ENCODE measurements at places on chromosomes 6 and 20.

DNA sequence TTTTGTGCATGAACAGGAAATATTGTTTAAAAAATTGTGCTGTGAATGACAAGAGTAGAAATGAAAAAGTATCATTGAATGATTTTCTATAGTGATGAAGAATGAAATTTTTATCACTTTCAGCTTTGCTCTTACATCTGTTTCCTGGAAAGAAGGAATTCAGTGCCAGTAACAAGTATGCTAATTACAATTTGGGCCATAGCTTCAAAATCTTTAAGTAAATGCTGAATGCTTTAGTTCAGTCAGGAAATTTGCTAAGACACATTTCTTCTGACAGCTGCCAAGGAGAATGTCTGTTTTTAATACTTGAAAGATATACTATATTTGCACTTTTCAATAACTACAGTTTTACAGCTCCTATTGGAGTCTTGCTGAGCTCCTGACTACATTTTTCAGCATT lies 203.7 kb upstream of the RSPO3 start:
- DNase-seq = no peak

GRCh38 chr6:146912730-146913685 lies 291.2 kb upstream of the STXBP5 start:
- no peak for DNase-seq

DNA sequence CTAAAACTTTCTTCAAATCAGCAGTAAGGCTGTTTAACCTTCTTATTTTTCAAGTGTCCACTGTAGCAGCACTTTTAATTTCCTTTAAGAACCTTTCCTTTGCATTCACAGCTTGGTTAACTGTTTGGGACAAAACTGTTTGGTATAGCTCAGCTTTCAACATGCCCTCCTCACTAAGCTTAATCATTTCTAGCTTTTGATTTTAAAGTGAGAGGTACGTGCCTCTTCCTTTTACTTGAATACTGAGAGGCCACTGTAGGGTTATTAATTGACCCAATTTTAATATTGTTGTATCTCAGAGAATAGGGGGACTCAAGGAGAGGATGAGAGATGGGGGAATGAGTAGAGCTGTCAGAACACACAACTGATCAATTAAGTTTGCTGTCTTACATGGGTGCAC lies 129.5 kb upstream of the MMS22L start:
- DNase-seq = no peak

GRCh38 chr20:35284992-35285805 lies 627 bp upstream of the EIF6 start:
- no peak for DNase-seq

DNA sequence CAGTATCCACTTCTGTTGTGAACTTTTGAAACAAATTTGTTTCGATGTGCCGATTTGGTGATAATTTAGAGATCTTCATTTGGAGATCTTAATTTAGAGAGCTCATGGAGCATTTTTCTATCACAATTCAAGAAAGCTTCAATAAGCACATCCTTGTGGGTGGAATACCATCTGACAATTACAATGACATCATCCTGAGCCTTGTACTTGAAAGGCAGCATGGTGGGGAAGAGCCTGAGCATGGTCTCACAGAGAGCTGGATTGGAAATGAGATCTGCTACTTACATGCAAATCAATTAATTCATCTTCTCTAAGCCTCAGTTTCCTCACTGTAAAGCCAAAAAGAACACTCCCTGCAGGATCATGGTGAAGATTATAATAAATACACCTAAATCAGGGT lies 75.9 kb downstream of the FRK start:
- DNase-seq = no peak

- DNase-seq = peak; percentile 33
Observed at GRCh38 chr6:46042355-46042999, 26.8 kb upstream of the CLIC5 start.

DNA sequence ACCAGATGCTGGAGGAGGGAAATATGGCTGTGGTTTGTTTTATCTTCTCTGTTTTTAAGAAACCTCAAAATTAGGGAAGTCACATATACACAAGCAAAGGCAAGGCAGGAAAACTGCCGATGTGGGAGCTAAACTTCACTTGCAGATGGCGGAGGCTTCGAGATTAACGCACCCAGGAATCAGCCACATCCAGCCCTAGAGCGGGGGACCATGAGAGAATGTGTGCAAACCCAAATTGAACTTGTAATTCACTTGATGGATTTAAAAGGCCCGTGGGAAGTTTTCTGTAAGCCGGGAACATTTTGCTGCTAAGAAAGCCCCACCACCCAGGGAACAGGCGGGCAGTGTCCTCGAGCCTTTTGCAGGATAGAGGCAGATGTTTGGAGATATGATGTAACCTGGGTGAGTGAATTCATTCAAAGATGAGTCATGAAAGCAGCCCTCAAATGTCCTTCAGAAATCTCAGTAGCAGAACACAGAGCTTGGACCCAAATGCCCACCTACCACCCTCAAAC lies 39.9 kb downstream of the PREX1 start:
- no peak for DNase-seq

GRCh38 chr6:157667211-157668008 lies 155.6 kb upstream of the SNX9 start:
- DNase-seq = peak; percentile 81

DNA sequence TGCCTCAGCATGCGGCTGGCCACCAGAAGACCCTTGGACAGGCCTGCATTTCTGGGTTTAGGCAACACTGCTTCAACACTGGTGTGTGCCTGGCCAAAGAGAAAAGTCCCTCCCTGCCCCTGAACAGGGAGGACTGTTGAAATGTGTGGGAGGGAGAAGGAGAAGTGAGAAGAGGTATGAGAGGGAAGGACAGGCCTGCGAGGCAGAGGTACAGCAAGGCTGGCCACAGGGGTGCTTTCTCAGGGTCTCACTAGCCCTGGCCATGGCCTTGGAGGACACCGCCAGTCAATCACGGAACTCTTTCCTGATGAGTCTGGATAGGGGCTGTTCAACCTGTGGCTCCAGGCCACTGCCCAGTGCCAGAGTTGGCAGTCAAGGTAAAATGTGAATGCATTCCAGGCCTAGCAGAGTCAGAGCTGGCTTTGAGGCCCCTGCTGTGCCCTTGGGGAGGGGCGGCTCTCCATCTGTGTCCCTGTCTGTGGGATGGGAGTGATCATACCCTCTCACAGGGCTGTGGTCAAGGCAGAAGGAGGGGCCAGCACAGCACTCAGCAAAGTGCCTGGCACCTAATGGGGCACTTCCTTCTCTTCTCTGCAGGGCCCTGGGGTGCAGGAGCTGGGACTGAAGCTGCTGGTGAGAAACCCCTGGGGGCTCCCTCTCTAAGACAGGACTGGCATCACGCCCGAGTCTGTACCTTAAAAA lies 43.2 kb upstream of the CDH22 start:
- no peak for DNase-seq

DNA sequence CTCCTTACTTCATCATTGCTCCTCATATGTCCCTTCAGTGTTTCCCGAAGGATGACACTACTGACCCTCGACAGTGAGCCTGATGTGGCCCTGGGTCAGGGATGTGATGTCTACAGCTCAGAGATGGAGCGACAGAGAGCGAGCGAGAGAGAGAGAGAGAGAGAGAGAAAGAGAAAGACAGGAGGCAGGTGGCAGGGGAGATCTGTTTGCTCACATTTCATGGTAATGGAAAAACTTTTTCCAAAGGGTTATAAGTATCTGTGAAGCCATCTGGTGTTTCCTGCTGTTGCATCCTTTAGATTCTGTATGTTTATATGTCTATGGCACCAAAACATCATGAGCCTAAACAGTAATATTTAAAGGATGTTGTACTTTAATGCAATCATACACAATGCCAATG lies 77.2 kb downstream of the PPP1R3G start:
- no peak for DNase-seq

DNA sequence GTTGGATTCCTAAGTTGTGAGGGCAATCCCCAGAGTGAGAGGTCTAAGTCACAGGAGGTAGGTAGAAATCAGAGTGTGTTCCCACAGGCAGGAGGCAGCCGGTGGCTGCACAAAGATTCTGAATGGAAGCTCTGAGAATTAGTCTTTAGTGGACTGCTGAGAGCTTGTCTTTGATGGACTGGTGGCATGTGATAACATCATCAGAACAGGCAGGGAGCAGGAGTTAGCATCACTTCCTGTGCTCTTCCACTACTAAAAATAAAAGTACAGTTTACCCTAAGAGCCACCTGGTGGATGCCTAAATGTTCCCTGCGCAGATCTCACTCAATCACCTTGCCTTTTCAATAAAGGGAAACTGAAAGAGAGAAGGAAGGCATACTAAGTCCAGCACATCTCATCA lies 294.6 kb upstream of the POU3F2 start:
- no peak for DNase-seq

DNA sequence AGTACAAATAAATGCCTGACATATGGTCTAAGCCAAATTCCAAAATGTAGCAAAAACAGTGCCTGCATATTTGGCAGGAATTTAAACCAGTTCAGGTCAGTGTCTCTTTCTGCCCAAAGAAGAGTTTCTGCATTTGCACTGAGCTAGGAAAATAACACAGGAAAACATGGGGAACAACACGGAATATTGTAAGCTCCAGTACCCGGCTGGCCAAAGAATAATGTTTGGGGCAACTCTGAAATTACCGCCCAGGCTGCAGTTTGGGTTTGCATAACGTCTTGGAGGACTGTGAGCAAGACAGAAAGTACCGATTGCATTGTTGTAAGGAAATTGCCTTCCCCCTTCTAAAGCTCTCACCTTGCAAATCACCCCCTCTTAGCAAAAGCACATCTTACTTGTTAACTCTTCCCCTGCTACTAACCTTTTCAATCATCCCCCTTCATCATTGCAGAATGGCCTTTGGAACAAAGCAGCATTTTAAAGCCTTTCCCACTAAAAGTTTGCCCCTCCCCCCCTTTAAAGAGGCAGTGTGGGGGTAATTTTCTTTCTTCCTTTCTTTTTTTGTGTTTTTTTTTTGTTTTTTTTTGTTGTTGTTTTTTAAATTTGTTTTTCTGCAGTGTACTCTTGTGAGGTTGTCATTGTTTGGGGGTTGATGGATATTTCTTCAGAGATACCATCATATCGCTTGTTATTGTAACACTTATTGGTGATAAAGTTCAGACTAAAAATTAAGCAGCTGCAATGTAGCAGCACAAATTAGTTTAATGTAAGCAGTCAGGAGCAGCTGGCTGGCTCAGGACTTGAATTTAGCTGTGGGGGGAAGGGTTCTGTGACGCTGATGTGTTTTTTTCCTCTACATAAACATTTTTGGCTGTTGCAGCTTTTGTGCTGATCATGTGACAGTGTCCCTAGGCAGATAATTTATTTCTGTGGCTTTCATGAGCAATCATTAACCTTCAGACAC lies 100.0 kb upstream of the CITED2 start:
- DNase-seq = peak; percentile 80

GRCh38 chr20:25398376-25399036 lies 7.9 kb upstream of the ABHD12 start:
- no peak for DNase-seq

GRCh38 chr6:116008470-116009243 lies 52.0 kb downstream of the FRK start:
- no peak for DNase-seq

DNA sequence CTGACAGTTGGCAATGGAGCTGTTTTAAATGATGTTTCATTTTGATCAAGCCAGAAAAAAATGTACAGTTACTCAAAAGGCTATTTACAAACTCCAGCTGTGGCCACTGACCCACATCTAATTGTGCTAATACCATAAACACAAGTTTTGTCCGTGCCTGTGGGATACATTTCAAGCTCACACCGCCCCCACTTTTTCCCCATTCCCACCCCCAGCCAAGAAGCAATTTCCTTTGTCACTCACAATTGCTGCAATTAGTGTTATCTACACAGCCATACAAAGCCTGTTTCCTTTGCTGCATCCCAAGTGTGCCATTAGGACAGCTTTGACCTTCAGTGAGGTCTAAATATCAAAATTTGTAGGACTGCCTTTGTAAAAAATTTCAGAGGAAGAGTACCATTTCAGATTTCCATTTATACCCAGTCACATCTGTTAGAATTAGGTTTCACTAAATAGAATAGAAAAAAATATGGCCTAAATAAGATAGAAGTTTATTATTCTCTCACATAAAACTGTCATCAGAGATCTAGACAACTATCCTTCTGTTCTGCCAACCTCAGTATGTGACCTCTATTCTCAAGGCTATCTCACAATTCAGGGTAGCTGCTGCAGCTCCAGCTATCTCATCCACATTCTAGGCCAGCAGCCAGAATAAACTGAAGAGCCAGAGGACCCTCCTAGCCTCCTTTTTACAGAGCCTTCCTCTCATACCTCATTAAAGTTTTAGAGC lies 202.6 kb downstream of the NFATC2 start:
- DNase-seq = no peak

- no peak for DNase-seq
Observed at GRCh38 chr6:113674075-113674474, 183.1 kb upstream of the MARCKS start.

GRCh38 chr6:124901084-124901483 lies 61.2 kb upstream of the RNF217 start:
- DNase-seq = no peak

GRCh38 chr6:135088281-135088680 lies 33.7 kb upstream of the HBS1L start:
- no peak for DNase-seq

GRCh38 chr6:143002686-143003085 lies 57.7 kb upstream of the HIVEP2 start:
- no peak for DNase-seq

GRCh38 chr6:168158980-168159349 lies 80.0 kb upstream of the FRMD1 start:
- DNase-seq = no peak

DNA sequence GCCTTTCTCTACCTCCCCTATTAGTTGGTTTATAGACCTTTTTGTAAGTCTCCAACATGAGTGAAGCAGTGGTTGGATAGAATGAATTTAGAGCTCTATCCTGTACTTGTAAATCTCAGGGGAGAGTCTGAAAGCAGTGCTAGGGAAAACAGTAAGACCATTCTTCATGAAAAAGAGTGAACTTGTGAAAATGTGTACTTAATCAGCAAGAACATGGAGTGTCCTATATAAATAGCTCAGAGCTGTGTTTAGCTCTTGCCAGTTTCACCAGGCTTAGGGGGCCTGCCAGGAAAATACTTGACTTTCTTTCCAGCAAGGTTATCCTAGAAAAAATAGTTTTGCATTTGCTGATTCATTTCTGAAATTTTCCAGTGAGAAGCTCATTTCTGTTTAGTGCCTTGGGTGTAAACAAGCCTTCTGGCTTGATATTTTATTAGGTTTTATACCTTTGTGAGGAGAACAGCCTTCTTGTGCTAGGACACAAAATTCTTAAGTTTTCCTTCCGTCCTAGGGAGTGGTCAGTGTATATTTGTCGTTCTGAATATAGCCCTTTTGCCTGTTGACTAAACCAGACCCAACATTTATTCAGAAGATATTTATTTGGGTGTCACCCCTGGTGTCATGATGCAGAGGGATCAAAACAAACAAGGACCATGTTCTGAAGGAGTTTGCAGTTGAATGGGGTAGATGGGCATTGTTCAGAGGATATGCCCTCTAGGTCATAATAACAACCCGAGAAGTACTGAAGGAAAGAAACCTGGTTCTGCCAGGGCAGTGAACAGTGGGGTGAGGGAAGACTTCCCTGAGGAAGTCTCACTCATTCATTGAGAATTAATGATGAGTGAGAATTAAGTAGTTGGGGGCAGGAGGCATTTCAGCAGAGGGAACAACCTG lies 7.6 kb downstream of the ARFGEF2 start:
- no peak for DNase-seq
